ENCODE measurements at places on chromosomes 5 and 9.

- no peaks in the 10 kb centered on the region for H3K4me1 ChIP-seq
- DNase-seq, result no peak
- H3K4me3 ChIP-seq, result no peak overlapping the region
- peaks cover 61% of the 10 kb centered on the region for H3K36me3 ChIP-seq
- H3K27me3 ChIP-seq, result no peaks in the 10 kb centered on the region
- H3K27ac ChIP-seq, result no peak overlapping the region
Observed at GRCh38 chr9:120531683-120532300, 48.2 kb downstream of the CDK5RAP2 start.

DNA sequence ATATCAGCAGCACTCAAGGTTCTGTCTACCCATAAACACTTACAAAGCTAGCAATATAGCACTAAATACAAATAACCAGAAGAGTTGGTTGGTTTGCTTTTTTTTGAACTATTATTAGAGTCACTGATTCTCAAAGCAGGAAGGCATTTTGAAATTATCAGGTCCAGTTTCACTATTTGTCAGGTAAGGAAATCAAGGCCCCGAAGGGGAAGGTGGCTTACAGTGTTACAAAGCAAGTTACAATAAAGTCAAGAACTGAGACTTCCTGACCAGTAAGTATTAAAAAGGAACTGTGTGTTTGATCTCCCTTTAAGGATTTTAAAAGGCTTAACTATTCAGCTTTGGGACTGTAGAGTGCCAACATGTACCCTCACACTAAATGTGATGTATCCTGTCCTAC lies 10.8 kb downstream of the C5orf15 start:
- peak overlapping the region; percentile 27 for H3K4me3 ChIP-seq
- peak overlapping the region; percentile 70 for H3K27ac ChIP-seq
- DNase-seq, result no peak
- H3K4me1 ChIP-seq, result peaks cover 25% of the 10 kb centered on the region
- no peaks in the 10 kb centered on the region for H3K27me3 ChIP-seq

DNA sequence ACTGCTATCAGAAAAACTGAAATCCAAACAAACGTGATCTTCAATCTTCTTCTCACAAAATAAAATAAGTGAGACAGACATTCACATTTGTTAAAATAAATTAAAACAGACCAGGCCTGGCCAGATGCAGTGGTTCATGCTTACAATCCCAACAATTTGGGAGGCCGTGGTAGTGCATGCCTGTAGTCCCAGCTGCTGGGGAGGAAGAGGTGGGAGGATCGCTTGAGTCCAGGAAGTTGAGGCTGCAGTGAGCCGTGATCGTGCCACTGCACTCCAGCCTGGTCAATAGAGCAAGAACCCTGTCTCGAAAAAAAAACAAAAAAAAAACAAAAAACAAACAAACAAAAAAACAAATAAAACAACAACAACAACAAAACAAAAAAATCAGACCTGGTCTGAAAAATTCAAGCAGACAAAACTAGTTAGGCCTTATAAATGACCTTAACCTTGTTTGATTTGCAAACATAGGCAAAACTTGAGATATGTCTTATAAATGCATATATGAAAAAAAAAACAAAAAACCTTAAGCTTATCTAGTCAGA lies 10.8 kb downstream of the MAPKAP1 start:
- peaks cover 3% of the 10 kb centered on the region for H3K4me1 ChIP-seq
- H3K4me3 ChIP-seq, result no peak overlapping the region
- no peak for DNase-seq
- H3K36me3 ChIP-seq, result peaks cover 6% of the 10 kb centered on the region

DNA sequence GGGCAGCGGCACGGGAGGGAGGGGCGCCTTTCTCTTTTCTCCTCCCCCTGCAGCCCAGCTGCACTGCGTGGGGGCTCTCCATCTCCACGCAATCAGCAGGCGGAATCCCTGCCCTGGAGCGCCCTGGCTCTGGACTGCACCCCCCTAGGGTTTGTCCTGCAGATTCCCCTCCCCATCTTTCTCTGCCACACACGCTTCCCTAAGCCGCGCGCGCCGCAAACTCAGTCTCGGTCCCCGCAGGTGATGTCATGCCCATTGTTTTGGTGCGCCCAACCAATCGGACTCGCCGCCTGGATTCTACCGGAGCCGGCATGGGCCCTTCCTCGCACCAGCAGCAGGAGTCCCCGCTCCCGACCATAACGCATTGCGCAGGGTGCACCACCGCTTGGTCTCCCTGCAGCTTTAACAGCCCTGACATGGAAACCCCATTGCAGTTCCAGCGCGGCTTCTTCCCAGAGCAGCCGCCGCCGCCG lies at the start of gene KCNN2:
Gene KCNN2 (plus strand): TSS at position 347 of the 473 bp plus-strand sequence. CDS start 70 bp downstream, at position 417.
- no peak within 1 kb of the TSS for H3K4me3 ChIP-seq
- peaks cover 50% of the 10 kb centered on the region for H3K27me3 ChIP-seq
- DNase-seq, result no peak
- peaks cover 5% of the 10 kb centered on the region for H3K4me1 ChIP-seq
- peaks cover 1% of the 10 kb centered on the region for H3K36me3 ChIP-seq
